ENCODE measurements at places on chromosomes 3 and 15. TPM values are rescaled to one million over a fixed set of nuclear protein-coding genes. Genes with fewer than 3 reads are reported as not detected.

FEZF2 gene
- total RNA-seq = not detected

LIPH gene
- 14.6 TPM for total RNA-seq

DAZL gene
- total RNA-seq = not detected

CPNE9 gene
- total RNA-seq = not detected

FES gene
- total RNA-seq = 3.8 TPM

CCDC51 gene
- 15.3 TPM for total RNA-seq

LDHAL6B gene
- total RNA-seq = not detected

COMMD2 gene
- 30.5 TPM for total RNA-seq

GRM2 gene
- total RNA-seq = 0.08 TPM

MYH15 gene
- total RNA-seq = 0.08 TPM

MLF1 gene
- 2.6 TPM for total RNA-seq

PIF1 gene
- 6.3 TPM for total RNA-seq

IQCF5 gene
- not detected for total RNA-seq

POC1A gene
- 8.4 TPM for total RNA-seq

SRGAP3 gene
- 5.2 TPM for total RNA-seq

SLC6A1 gene
- total RNA-seq = 6.3 TPM

STRIT1 gene
- not detected for total RNA-seq

APBA2 gene
- total RNA-seq = 0.24 TPM

ANKUB1 gene
- not detected for total RNA-seq

VIPR1 gene
- total RNA-seq = 3.9 TPM

CCR9 gene
- not detected for total RNA-seq

GREM1 gene
- 9.2 TPM for total RNA-seq

PLA2G4E gene
- 18.1 TPM for total RNA-seq

THSD4 gene
- 121 TPM for total RNA-seq

MLH1 gene
- total RNA-seq = 17.0 TPM

GP5 gene
- 0.08 TPM for total RNA-seq

RGMA gene
- 40.5 TPM for total RNA-seq

TUSC7 gene
- not detected for total RNA-seq

Measured in esophagus mucosa (tissue), 1 donor.